ENCODE measurements at places on chromosomes 6 and 20.

GRCh38 chr6:52994031-52994838 is 849 bp downstream of the GSTA4 start:
- no peak for DNase-seq

DNA sequence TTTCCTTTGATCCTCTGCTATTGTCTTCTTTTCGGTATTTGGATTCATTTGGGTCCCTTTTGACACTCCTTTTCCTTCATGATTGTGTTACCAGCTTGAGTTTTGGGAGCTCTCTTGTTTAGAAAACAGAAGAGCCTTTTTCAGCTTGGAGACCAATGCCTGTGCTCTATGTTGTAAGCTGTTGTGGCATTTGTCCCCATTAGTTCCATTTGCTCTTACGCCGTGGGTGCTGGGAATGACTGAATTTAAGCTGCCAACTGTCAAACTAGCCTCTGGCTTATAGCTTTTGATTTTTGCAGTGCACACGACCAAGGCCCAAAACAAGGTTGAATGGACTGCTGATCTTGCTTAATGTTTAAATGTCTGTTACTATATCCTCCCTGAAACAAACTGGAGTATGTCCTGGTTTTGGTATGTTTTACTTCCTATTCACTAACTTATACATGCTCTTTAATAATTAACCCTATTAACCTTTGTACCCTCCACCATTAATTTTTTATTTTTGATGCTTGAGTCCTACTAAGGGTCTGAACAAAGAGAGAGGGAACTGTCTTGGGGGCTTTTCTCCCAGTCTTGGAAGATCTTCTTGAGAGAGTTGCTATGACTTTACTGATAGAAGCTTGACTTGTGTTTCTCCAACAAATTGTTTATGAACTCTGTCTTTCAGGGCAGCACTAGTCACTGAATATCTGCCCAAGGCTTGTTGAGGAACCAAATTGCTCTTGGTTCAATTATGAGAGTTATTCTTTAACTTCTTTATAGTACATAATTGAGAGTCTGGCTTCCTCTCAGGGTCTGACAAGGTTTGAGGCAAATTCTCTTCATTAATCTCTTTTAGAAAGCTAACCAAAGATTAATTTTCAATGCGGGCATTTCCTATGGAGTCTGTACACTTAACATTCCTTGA is 100.3 kb upstream of the SIRPG start:
- no peak for DNase-seq

GRCh38 chr20:55253781-55254180 is 751.5 kb downstream of the CBLN4 start:
- DNase-seq, result no peak

DNA sequence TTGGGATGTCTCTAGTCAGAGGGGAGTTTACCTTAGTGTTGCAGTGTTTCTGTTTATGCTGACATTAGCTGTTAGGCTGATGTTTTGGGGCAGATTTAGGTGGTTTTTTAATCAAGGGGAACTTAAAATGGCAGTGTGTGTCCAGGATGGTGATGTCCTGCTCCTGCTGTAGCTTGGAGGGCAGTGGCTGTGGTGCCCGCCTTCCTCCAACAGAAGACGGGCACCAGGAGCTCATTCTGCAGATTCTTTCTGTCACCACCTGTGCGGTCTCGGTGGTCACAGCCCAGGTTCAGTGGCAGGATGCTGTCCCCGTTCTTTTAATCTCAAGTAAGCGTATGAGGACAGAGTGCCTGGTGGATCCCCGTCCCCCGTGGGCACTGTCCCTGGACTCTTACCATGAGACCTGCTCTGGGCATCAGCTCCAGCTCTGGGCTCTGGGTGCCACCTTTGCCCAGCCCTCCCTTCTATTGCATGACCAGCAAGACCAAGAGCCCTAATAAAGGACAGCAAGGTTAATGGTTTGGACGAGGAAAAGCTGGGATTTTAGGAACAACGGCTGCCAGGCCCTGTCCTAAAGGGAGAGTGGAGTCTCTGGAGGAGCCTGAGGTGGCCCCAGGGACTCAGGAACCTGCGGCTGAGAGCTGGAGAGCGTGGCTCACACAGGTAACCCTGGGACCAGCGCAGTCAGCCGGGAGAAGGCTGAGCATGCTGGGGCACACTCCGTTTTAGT is 217.3 kb downstream of the ERMARD start:
- no peak for DNase-seq

- DNase-seq, result no peak
Measured at GRCh38 chr6:6884193-6884627, 223.6 kb upstream of the RREB1 start.

DNA sequence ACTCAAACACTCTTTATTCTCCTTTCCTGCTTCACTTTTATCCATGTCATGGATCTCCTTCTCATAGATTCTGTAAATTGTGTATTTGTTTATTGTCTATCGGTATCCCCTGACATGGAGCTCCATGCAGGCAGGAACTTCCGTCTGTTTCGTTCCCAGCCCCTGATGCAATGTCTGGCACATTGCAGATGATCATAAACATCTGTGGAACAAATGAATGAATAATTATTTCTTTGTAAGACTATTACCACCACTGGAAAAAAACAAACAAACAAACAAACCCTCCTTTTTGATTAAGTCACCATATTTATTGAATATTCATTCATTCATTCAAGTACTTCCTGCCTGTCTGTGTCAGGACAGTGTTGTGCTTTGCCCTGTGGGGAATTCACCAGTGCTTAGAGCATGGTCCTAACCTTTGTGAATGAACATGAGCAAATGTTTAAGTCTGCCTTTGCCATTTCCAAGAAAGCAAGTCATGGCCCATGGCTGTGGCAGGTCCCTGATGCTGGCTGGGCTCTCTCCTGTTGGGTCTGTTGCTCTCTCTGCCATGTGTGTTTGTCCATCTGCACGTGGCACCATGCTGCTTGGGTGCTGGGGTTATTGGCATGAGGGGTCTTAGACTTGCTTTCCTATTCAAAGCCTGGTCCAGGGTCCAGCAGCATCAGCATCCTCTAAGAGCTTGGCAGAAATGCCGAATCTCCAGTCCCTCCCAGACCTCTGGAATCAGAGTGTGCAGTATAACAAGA is 47.5 kb upstream of the NAA20 start:
- no peak for DNase-seq

DNA sequence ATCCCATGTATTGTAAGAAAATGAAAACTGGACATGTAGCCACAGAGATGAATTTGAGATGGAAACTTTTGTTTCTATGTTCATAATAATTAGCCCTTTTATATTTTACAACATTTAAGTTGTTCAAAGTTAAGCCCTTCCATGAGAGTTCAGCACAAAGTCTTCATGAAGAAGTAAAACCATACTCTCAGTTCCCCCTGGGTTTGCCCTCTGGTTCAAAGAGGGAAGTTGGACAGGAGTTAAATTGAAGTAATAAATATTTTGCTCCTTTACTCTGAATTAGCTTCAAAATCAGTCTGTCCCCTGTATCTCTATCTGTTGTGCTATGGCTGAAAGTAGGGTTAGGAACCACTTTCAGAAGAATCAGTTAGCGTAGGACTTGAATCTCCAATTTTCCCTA is 31.1 kb downstream of the PHACTR2 start:
- no peak for DNase-seq

GRCh38 chr6:113184291-113184690 is 672.9 kb upstream of the MARCKS start:
- DNase-seq, result no peak

- DNase-seq, result no peak
Measured at GRCh38 chr6:134724771-134725340, 225.0 kb downstream of the ALDH8A1 start.

GRCh38 chr6:32047855-32048766 is 9.9 kb downstream of the CYP21A2 start:
- DNase-seq, result peak; percentile 69

GRCh38 chr20:48052475-48052835 is 267.2 kb upstream of the SULF2 start:
- no peak for DNase-seq

GRCh38 chr20:2688041-2688591 is 4.5 kb upstream of the EBF4 start:
- DNase-seq, result peak; percentile 77

GRCh38 chr20:29740601-29740950 is 1516.9 kb upstream of the DEFB115 start:
- DNase-seq, result no peak

DNA sequence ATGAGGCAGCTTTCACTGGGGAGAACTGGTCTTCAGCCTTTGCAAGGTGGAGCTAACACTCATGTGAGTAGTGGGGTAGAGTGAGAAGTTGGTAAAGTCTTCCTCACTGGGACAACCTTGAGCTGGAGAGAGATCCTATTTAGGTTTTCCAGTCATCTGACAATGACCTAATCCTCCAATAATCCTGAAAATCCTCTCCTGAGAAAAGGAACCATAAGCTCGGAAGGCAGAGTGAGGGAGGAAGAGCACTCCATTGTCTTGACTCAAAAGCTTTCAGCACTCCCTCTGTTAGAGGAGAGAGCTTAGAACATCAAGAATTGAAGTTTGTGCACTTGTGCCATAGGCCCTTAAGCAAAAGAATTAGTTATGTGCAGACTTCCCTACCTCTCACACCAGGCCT is 77.8 kb downstream of the TRAM2 start:
- no peak for DNase-seq

DNA sequence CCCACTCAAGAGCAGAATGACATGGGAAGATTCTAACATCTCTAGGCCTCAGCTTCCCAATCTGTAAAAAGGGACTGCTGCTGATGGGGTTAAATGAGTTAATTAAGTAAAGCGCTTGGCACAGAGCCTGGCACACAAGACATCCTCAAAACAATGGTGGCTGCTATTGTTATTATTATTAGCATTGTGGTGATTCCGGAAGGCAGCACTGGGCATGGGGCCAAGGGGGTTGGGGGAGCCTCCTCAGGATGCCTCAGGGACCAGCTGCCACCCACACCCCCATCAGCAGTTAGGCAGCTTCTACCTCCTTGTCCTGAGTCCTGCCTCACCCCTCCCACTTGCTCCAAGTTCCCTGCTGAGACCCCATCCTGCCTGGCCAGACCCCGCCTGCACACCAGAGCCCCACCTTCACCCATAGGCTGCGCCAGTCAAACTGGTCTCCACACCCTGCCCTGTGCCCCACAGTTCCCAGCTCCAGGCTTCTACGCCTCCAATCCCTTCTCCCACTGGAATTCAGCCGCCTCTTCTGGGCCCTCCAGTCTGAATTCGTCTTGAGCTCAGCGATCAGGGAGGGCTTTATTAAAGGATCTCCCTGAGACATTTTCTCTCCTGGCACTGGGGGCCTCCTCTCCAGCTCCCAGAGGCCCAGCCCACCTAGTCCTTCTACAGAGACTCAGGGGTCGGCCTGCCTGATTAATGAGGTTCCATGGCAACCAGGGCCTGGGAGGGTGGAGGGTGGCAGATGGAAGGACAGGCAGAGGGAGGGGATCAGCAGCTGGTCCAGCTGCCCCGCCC is 1.5 kb downstream of the E2F1 start:
- DNase-seq, result no peak

- DNase-seq, result no peak
Measured at GRCh38 chr20:50692552-50692933, 1.2 kb upstream of the RIPOR3 start.

DNA sequence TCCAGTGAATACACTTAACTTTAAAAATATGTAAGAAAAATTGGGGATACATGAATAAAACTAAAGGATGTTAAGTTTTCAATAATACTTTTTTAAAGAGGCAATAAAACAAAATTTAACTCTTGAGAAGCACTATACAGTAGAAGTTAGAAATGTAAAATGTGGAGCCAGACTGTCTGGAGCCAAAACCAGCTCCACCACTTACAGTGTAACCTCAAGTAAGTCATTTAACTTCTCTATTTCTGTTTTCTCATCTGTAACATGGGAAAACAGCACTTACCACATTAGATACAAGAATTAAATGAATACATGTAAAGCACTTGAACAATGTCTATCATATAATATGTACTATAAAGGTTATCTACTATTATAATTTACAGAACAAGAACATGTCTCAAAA is 6.7 kb downstream of the ATG5 start:
- no peak for DNase-seq

GRCh38 chr20:44160133-44160532 is 26.9 kb downstream of the JPH2 start:
- DNase-seq, result no peak

DNA sequence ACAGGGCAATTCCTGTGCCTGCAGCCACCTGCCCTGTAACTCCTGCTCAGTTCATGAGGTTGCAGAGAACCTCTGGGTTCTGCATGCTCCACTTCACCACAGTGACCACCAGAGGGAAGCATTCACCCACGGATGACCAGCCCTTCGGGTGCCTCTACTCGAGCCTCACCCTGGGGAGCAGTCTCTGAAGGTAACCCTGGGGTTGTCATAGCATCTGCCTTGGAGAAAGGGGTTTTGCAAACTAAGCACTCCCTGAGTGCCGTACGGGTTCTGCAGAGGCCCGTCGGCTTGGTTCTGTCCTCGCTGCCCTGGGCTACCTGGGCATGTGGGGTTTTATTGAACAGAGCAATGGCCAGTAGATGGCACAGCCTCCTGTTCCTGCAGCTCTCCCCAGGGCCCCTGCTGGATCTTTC is 10.2 kb upstream of the CST5 start:
- peak; percentile 69 for DNase-seq

DNA sequence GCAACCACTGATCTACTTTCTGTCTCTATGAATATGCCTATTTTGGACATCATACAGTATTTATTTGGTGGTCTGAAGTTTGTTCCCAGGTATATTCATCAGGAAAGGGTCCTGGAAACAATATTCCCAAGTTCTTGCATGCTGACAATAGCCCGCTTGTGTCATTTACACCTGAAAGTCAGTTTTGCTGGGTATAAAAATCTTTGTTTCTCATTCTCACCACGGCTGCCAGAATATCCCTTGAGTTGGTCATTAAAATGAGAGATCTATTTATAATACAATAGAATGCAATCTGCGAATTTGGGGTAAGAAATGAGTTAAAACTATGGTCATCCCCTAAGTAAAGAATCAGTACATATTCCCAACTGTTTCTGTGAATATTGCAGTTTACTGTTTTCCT is 79.0 kb downstream of the MAN1A1 start:
- DNase-seq, result no peak

- DNase-seq, result no peak
Measured at GRCh38 chr6:143264379-143264778, 186.1 kb downstream of the ADAT2 start.

GRCh38 chr20:54397292-54398140 is 77.9 kb upstream of the DOK5 start:
- DNase-seq, result no peak

GRCh38 chr6:117561128-117561527 is 41.2 kb downstream of the GOPC start:
- no peak for DNase-seq

GRCh38 chr6:157655139-157655538 is 167.9 kb upstream of the SNX9 start:
- no peak for DNase-seq

DNA sequence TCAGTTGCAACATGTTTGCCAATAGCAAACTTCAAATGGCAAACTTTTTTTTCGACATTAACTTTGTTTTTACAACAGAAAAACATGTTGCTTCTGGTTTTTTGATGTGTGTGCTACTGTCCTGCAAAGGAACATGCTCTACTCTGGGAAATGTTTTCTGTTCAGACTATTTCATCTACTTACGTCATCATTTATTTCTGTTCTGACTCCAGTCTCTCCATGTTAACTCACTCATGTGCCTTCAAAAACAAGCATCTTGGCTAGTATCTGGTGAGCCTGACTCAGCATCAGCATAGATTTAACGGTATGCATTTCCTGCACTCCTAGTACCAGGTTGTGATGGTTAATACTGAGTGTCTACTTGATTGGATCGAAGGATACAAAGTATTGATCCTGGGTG is 36.1 kb upstream of the MAP7 start:
- DNase-seq, result no peak
